COLO829 (cell line): ENCODE measurements at places on chromosomes 4 and X.

DNA sequence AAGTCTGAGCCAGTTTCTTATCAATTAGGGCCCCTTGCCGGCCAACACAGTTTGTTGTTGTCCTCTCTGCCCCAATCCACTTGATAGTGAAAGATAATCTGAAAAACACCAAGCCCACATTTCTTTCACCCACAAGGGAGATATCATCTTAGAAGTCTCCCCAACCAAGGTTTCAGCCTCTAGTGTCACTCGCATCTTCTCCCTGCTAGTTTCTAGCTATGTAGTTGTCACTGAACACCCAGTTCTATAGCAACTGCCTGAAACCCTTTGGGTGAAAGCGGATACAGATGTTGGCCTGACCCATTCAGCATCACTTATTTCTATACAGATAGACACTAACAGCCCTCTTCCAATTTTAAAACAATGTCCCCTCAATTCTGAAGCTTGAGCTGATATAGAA is 116.3 kb downstream of the BMP15 start:
- DNase-seq = no peak

DNA sequence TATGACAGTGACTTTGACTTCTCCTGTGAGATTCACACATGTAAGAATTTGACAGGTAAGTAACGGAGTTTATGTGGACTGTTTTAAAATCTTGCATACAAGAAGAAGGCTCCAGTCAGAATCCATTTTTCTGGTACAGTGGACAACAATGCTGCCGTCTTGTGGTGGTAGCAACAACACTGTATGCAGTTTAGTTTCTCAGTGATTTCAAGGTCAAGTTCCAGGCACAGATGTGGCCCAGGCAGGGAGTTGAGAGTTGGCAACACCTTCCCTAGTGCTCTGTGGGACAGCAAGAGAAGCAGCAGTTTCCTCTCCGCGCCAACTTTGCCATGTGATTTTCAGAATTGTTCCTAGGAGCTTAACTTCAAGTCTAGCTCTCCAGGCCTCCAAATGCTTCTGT is 56.0 kb upstream of the STPG2 start:
- no peak for DNase-seq

DNA sequence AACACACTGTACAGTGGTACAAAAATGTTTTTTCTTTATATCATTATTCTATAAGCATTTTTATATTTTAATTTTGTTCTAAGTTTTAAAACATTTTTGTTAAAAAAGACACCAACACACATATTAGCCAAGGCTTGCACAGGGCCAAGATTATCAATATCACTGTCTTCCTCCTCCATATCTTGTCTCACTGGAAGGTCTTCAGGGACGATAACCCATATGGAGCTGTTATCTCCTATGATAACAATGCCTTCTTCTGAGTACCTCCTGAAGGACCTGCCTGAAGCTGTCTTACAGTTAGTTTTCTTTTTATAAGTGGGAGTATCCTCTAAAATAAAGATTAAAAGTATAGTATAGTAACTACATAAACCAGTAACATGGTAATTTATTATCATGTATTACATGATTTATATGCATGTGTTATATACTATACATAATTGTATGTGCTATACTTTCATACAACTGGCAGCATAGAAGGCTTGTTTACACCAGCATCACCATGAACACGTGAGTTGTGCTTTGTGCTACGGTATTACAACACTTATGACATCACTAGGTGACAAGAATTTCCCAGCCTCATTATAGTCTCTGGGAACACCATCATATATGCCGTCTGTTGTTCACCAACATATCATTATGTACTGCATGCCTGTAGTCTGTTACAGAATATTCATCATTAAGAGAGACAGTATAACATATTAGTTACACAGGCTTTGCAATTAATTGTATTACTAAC is 90.7 kb downstream of the WDFY3 start:
- DNase-seq = no peak

DNA sequence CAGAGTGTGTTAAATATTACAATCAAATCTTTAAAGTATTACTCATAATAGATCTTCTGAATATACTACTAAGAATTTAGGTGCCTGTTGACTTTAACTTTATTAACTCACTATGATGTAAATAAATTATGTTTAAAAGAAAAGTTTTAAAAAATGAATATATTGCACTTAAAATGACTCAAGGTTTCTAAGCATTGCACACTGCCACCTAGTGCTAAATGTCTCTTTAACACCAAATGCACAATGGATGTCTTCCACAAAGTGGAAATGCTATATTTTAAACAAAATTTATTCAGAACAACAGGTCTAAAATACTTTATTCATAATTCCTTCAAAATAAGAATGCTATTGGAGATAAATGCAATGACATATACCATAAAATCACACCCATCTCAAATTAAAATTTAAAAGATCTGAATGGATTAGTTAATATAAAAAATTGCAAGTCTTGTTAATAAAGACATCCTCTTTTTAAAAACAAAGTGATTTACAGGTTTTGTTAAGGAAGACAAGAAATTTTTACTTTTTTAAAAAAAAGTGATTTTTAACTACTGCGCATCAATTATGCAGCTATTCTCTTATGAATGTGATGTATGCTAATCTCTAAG is 5.5 kb downstream of the INPP4B start:
- peak; percentile 34 for DNase-seq

GRCh38 chrX:45497290-45497689 is 296.6 kb upstream of the DIPK2B start:
- no peak for DNase-seq

DNA sequence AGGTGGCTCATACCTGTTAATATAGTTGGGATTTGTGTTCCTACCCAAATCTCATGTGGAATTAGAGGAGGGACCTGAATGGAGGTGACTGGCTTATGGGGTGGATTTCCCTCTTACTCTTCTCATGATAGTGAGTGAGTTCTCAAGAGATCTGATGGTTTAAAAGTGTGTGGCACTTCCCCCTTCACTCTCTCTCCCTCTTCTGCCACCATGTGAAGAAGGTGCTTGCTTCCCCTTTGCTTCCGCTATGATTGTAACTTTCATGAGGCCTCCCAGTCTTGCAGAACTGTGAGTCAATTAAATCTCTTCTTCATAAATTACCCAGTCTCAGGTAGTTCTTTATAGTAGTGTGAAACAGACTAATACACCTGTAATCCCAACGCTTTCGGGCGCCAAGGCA is 28.3 kb upstream of the WDR19 start:
- DNase-seq = no peak

DNA sequence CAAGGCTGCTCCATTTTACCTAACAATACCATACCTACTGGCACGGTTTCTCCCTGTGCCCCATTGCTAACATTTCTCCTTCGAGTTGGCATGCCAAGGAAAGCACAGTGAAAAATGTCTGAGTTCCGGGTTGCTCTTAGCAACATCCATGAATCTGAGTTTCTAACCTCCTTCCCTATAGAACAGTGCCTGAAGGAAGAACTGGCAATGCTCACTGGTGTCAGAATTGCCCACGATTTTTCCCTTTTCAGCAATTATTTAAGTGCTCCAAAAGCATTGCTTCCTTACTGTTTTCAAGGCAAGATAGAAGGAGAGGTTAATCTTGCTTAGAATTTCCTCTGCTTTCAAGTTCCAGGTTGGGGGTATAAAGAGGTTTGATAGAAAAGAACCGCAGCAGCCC is 75.1 kb downstream of the SORBS2 start:
- no peak for DNase-seq

DNA sequence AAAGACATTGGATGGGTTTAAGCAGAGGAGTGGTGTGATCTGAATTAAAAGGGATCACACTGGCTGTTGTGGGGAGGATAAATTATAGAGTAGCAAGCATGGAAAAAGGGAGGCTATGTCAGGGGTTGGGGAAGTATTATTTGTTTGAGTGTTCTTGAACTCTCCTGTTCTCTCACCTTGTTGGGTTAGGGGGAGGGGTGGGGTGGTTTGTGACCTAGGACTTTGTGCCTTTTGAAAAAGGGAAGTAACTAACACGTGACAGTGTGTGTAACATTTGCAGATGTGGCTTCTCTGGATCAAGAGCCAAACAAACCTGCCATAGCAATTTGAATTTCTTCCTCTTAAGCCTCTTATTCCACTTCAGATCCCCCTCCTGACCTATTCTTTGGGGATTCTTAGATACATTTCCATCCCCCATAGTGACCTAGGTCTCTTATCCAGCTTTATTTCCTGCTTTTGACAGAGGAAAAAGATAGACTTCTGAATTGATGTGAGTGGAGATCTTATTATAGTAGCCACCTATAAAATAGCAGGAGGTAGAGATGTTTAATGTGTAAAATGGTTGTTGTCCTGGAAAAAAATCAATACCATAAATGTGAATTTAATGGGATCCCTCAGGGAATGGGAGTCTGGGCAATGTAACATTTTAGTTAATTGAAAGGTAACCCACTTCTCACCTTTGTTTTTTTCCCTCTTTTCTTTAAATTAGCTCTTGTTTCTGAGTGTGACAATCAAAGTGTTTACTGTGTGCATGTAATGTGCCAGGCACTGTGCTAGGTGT is 120.4 kb downstream of the CT47B1 start:
- no peak for DNase-seq

DNA sequence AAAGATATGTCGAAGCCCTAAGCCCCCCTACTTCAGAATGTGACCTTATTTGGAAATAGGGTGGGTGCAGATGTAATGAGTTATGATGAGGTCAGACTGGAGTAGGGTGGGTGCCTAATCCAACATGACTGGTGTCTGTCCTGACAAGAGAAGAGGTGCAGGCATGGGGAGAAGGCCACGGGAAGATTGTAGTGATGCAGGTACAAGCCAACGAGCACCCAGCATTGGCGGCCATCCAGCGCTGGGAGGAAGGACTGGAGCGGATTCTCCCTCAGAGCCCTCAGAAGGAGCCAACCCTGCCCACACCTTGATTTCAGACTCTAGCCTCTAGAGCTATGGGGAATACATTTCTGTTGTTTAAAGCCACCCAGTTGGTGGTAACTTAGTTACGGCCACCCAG is 237.2 kb downstream of the EVC2 start:
- no peak for DNase-seq

- DNase-seq = no peak
These were observed 33.5 kb downstream of the SMS start for GRCh38 chrX:21974011-21974385.

GRCh38 chrX:74351760-74352159 is 47.8 kb downstream of the ZCCHC13 start:
- DNase-seq = no peak

- DNase-seq = no peak
These were observed 43.6 kb upstream of the IL1RAPL2 start for GRCh38 chrX:104522386-104522785.

DNA sequence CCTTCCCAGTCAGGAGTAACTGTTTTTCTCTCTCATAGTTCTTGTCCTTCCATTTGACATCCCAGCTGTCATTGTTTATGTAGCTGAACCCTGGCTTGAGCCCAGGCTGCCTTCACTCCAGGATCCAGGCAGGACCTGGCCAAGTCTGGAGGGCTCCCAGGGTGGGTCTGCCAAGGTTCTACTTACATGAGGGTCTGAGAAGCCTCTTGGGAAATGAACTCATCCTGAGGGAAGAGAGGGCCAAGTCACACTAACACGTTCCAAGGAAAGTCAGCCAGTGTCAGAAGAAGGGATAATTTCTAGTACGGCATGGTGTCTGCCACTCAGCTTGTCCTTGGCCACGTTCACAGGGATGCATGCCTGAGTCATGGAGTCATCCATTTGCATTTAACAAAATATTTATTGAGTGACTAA is 54.8 kb upstream of the SRD5A3 start:
- DNase-seq = no peak

DNA sequence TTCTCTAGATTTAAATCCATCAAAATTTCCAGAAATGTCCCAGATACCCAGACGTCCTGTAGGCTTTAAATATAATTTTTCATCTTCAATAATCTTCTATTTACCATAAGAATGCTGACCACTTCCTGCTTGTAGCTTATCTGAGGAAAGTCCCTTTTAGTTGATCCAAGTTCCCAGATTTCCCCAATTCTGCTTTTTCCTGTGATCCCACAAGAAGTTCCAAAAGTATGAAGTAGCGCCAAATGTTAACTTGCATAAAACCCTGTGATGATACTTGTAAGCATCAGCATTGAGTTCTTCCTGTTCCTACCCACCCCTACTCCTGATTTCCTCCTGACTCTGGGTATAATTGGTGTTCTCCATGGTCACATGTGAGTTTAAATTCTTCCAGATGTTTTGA is 10.6 kb upstream of the TLR8 start:
- DNase-seq = no peak

DNA sequence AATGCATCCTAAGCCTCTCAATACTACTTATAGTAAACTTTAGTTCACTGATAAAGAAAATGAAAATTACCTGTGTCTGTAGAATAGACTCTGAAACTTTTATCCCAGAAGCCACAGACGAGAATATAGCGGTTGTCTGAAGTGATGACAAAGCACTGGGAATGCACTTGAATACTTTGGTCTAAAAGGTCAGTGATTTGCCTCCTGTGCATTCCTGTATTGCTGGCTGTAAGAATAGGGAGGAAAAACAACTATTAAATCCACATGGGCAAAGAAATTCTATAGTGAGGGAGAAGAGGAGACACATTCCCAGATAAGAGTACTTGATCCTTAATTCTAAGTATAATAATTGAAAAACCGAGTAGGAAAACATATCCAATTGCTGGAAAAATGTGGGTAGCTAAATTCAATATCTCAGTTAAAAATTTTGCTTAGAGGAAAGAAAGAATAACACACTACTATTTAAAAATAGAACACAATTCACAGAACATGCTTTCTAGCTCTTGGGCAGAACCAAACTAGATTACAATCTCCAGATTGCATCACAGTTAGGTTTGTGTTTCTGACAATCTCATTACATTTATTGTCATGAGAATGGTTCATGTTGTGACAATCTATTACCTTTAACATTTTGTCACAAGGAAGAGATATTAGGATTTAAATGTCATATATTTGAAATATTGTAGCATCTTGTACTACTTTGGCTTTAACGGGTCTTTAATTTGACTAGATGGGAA is 232.1 kb downstream of the DCLK2 start:
- DNase-seq = no peak

DNA sequence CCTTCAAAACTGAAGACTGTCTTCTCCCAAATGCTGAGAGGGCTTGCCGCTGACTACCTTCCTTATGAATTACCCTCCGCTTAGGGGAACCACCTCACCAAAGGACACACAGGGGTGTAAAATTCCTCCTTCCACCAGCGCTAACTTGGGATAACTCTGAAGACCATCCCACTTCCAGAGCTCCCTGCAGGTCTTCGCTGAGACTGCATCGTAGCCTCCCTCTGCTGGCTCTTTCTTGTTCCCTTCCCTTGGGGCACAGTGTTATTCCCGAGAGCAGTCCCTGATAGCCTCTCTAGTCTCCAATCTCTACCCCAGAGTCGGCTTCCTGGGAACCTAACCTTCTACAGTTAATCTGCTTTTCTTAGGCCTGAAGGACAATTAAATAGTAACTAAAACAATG is 725.5 kb upstream of the ATOH1 start:
- no peak for DNase-seq

GRCh38 chr4:41009411-41009810 is 204.9 kb downstream of the APBB2 start:
- DNase-seq = no peak

GRCh38 chr4:185987961-185988627 is 80.9 kb upstream of the TLR3 start:
- no peak for DNase-seq

DNA sequence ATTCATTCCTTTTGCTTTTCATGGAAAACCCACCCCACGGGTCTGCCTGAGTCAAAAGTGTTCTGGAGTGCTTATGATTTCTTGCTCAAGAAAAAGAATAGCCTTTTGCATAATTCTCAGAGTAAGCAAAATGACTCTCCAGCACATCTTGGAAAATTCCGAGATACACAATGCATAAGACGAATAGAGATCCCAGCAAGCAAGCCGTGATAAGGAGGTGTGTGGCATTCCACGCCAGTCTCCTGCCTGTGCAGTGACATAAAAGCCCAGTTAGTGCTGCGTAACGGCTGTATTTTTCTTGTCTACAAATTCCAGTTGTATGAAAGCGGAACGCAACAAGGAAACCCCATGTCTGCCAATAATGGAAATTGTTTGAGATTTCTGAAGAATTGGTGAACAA is 237.9 kb upstream of the GATB start:
- DNase-seq = no peak
